ENCODE measurements at places on chromosomes 2 and 18. TPM values are rescaled to one million over a fixed set of nuclear protein-coding genes. Genes with fewer than 3 reads are reported as not detected.

The CAVIN2 gene
- total RNA-seq = 6.1 TPM

The HNRNPA3 gene
- 179 TPM for total RNA-seq

The ARHGEF4 gene
- 0.77 TPM for total RNA-seq

The TRAK2 gene
- total RNA-seq = 40.7 TPM

The KCNJ3 gene
- total RNA-seq = not detected

The CDK15 gene
- total RNA-seq = not detected

Measured in T-helper 17 cell (primary cell).